Activated CD4-positive, alpha-beta T cell treated with anti-CD3 and anti-CD28 coated beads, Interleukin-2, amount 10 ng/mL, durations not matched to agents 24 days and 14 days (primary cell): ENCODE measurements at places on chromosomes 6 and 20.

- peaks cover 2% of the 10 kb centered on the region for H3K36me3 ChIP-seq
- no peak overlapping the region for H3K4me3 ChIP-seq
- DNase-seq, result no peak
- no peak overlapping the region for H3K27ac ChIP-seq
- peaks cover 11% of the 10 kb centered on the region for H3K4me1 ChIP-seq
- H3K27me3 ChIP-seq, result no peaks in the 10 kb centered on the region
Measured at GRCh38 chr6:37920667-37921066, 101.1 kb downstream of the ZFAND3 start.

GRCh38 chr20:6863798-6864201, 96.3 kb downstream of the BMP2 start:
- no peak for DNase-seq
- no peak overlapping the region for H3K27ac ChIP-seq
- no peaks in the 10 kb centered on the region for H3K36me3 ChIP-seq
- no peak overlapping the region for H3K4me3 ChIP-seq
- no peaks in the 10 kb centered on the region for H3K27me3 ChIP-seq
- no peaks in the 10 kb centered on the region for H3K4me1 ChIP-seq

- H3K36me3 ChIP-seq, result no peaks in the 10 kb centered on the region
- H3K27me3 ChIP-seq, result no peaks in the 10 kb centered on the region
- no peak overlapping the region for H3K27ac ChIP-seq
- H3K4me3 ChIP-seq, result no peak overlapping the region
Measured at GRCh38 chr6:54717849-54718455, 128.6 kb upstream of the FAM83B start.

DNA sequence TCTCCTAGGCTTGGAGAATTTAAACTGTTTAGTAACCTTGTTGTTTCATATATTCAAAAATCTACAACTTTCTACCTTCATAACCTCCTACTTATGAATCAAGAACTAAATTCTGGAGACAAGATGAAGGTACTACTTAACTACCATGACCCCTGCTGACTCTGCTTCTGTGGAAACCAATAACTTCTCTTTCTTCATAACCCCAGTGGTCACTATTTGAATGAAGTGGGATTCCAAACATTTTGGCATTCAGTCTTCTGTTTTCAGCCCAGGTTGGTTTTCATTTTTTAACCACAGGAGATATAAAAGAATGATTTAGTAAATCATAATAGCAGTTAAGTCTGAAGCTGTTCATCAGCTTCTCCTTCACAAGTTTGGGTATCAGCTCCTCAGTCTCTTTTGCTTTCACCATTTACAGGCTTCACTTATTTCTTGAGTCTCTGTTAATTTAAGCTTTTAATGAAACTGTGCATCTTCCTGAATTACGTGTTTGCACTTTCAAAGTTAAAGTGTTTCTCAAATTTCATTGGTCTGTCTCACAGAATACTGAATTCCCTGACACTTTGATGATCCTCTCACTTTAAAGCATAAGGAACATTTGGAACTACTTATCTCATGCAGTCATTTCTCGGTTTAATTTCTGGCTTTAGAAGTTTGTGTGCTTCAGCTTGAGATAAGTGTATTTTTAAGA, 9.5 kb downstream of the SENP6 start:
- H3K27me3 ChIP-seq, result no peaks in the 10 kb centered on the region
- peaks cover 67% of the 10 kb centered on the region for H3K4me1 ChIP-seq
- peak overlapping the region; percentile 48 for H3K4me3 ChIP-seq
- peaks cover 20% of the 10 kb centered on the region for H3K36me3 ChIP-seq
- no peak for DNase-seq

DNA sequence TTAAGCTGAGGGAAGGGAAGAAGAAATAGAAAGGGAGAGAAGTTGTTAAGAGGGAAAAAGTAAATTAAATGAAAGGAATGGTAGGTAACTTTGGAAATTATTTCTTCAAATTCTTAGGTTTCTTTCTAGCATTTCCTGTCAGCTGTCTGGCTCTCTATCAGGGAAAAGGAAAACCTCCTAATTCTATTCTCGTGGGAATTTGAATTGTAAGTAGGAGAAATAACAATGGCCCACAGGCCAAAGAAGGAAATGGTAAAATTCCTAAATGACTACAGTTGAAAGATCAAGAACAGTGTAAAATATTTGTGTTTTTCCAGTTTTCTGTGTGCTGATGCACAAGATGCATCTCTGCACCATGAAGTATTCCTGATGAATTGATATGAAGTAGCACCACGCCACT, 173.0 kb downstream of the IBTK start:
- no peaks in the 10 kb centered on the region for H3K36me3 ChIP-seq
- no peak overlapping the region for H3K27ac ChIP-seq
- no peak for DNase-seq
- no peak overlapping the region for H3K4me3 ChIP-seq

- H3K36me3 ChIP-seq, result no peaks in the 10 kb centered on the region
- H3K4me3 ChIP-seq, result no peak overlapping the region
- DNase-seq, result no peak
- H3K4me1 ChIP-seq, result no peaks in the 10 kb centered on the region
- no peaks in the 10 kb centered on the region for H3K27me3 ChIP-seq
Measured at GRCh38 chr20:8254911-8255582, 123.0 kb downstream of the PLCB1 start.

- no peak overlapping the region for H3K27ac ChIP-seq
- no peak overlapping the region for H3K4me3 ChIP-seq
- no peak for DNase-seq
- no peaks in the 10 kb centered on the region for H3K4me1 ChIP-seq
Measured at GRCh38 chr6:105501246-105501645, 98.4 kb upstream of the PREP start.

- H3K4me3 ChIP-seq, result peak overlapping the region; percentile 89
- H3K27me3 ChIP-seq, result no peaks in the 10 kb centered on the region
- H3K36me3 ChIP-seq, result peaks cover 57% of the 10 kb centered on the region
- peaks cover 27% of the 10 kb centered on the region for H3K4me1 ChIP-seq
Measured at GRCh38 chr20:45813006-45813340, 529 bp downstream of the UBE2C start.

DNA sequence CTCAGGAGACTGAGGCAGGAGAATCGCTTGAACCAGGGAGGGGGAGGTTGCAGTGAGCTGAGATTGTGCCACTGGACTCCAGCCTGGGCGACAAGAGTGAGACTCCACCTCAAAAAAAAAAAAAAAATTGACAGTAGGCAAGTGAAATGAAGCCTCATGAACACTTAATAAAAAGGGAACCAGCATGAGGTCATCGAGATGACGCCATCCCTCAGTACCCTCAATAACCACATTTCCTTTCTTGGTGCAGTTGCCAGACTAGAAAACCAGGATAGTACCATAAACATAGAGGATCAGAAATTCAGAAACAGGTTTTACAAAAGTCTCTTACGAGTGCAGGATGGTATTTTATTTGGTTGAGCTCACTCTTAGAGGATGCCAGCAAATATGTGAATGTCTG, 584.1 kb downstream of the MAFB start:
- no peak overlapping the region for H3K4me3 ChIP-seq
- H3K36me3 ChIP-seq, result no peaks in the 10 kb centered on the region
- no peak overlapping the region for H3K27ac ChIP-seq
- no peak for DNase-seq

DNA sequence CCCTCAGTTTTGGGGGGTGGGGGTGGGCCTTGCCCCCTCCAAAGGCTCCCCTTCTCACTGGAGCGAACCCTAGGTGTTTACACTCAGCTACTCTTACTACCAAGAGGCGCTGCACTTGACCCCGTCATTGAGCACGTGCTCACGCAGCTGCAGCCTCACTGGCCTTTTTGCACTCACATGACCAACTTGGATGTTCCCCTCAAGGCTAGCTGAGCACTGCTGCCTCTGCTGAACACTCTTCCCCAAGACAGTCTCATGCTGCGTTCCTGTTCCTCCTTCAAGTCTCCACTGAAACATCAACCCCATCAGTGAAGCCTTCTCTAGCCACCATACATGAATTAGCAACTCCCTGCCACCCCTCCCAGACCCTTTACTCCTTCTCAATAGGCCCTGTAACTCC, 4.0 kb downstream of the SOD2 start:
- H3K4me1 ChIP-seq, result peaks cover 44% of the 10 kb centered on the region
- DNase-seq, result no peak
- no peaks in the 10 kb centered on the region for H3K27me3 ChIP-seq

- no peak for DNase-seq
- peaks cover 2% of the 10 kb centered on the region for H3K27me3 ChIP-seq
- H3K4me1 ChIP-seq, result no peaks in the 10 kb centered on the region
- H3K36me3 ChIP-seq, result no peaks in the 10 kb centered on the region
- no peak overlapping the region for H3K27ac ChIP-seq
Measured at GRCh38 chr20:10059006-10059405, 24.2 kb downstream of the ANKEF1 start.

GRCh38 chr6:14729129-14729871, 516.6 kb upstream of the JARID2 start:
- H3K27me3 ChIP-seq, result no peaks in the 10 kb centered on the region
- H3K4me3 ChIP-seq, result no peak overlapping the region
- H3K4me1 ChIP-seq, result peaks cover 64% of the 10 kb centered on the region
- DNase-seq, result no peak
- peak overlapping the region; percentile 95 for H3K27ac ChIP-seq

DNA sequence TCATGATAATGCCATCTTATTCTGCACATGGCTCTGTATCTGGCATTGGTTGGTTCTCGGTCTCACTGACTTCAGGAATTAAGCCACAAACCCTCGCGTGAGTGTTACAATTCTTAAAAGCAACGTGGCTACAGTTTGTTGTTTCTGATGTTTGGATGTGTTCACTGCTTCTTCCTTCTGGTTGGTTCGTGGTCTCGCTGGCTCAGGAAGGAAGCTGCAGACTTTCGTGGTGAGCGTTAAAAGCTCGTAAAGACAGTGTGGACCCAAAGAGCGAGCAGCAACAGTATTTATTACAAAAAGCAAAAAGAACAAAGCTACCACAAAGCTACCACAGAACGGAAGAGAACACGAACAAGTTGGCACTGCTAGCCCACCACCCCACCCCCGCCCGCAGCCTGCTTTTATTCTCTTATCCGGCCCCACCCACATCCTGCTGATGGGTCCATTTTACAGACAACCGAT, 51.1 kb downstream of the MYLIP start:
- H3K36me3 ChIP-seq, result peaks cover 12% of the 10 kb centered on the region
- DNase-seq, result peak; percentile 89
- H3K27me3 ChIP-seq, result no peaks in the 10 kb centered on the region

DNA sequence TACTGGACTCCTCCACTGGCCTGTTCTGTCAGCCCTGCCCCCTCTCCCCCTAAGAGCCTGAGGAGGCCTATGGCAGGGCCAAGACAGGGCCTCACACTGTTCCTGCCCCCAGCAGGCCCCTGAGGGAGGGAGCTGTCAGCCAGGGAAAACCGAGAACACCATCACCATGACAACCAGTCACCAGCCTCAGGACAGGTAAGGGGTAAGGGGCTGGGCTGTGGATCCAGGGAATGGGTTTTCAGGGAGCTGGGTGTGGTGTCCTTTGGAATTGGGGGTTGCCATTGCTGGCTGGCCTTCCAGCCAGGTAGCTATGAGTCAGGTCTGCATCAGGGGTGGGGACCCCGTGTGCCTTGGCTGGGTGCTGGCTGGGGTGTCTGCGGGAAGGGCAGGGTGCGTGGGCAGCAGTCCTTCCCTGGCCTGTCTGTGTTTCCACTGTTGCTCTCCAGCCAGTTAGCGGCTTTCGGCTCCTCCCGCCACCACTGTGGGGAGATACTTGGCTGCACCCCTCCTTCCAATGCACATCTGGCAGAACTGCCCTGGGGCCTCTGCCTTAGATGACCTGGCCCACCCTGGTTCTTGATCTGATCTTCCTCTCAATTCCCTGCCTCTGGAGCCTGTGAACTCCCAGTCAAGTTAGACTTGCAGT, 3.9 kb downstream of the SLC29A1 start:
- peaks cover 29% of the 10 kb centered on the region for H3K4me1 ChIP-seq
- H3K4me3 ChIP-seq, result no peak overlapping the region
- peaks cover 3% of the 10 kb centered on the region for H3K27me3 ChIP-seq

- no peak overlapping the region for H3K27ac ChIP-seq
- no peak for DNase-seq
Measured at GRCh38 chr6:7124636-7125035, 16.9 kb downstream of the RREB1 start.

DNA sequence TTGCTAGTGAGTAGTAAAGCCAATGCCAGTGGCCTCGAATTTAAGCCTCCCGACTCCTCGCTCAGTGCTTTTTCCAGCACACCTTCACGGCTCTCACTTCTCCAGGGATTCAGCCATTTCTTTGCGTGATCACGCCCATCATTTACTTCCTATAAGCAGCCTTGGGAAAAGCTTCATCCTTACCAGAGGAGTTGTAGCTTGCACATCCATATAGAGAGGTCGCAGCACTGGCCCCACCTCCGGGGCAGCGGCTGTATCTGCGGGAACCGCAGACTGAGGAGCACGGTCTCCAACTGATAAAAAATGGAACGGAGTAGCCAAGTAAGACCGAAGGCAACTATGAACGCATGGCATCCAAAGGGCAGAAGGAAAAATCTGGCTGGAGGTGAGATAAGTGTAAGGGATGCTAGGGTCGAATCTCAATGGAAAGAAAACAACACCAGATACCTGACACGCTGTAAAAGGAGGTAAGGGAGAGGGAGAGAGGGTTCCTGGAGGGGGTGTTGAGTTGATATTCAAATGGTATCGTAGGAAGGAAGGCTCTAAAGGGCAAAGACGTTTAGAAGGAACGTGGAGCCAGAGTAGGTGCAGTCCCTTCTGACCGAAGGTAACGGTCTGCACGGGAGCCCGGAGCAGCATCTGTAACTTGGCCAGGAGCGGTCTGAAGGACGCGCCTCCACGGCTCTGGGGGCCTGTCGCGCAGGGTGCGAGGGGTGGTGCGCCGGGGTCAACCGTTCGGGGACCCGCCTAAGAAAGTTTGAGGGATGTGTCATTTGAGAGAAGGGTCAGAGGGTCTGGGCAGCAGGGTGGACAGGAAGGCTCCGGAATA, 640 bp downstream of the NFS1 start:
- H3K27ac ChIP-seq, result peak overlapping the region; percentile 89
- H3K4me3 ChIP-seq, result peak overlapping the region; percentile 91
- peak; percentile 70 for DNase-seq

GRCh38 chr6:152018876-152019275, 211.4 kb downstream of the ESR1 start:
- no peak overlapping the region for H3K4me3 ChIP-seq
- no peak overlapping the region for H3K27ac ChIP-seq
- H3K27me3 ChIP-seq, result peaks cover 3% of the 10 kb centered on the region
- no peaks in the 10 kb centered on the region for H3K36me3 ChIP-seq
